ENCODE measurements at places on chromosomes 7 and 10. TPM values are rescaled to one million over a fixed set of nuclear protein-coding genes. Genes with fewer than 3 reads are reported as not detected.

- no peak for DNase-seq
Observed at GRCh38 chr7:31741852-31742251, 54.8 kb downstream of the PPP1R17 start.

The UTF1 gene
- total RNA-seq, result 140 TPM

DNA sequence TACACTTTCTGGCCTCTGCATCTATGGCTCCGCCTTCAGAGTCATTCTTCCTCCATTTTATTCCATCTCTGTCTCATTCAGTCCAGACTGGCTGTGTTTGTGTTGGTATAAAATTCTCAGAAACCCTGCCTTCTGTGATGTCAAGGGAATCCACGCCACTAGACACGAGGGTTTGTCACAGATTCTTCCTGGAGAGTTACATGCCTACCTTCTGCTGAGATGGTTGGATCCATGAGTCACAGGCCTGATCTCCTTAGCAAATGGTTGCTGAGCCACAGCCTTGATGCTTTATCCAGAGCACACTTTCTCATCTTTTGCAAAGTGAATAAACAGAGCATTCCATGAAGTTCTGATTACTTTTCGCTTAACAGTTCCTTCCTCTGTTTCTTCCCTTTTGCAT, 35.9 kb upstream of the TSPAN33 start:
- DNase-seq, result no peak

GRCh38 chr7:94512735-94513564, 3.3 kb downstream of the CASD1 start:
- DNase-seq, result no peak

GRCh38 chr10:102341038-102341688, 54.3 kb upstream of the NFKB2 start:
- DNase-seq, result no peak

The NUTM2A gene
- 0.48 TPM for total RNA-seq

DNA sequence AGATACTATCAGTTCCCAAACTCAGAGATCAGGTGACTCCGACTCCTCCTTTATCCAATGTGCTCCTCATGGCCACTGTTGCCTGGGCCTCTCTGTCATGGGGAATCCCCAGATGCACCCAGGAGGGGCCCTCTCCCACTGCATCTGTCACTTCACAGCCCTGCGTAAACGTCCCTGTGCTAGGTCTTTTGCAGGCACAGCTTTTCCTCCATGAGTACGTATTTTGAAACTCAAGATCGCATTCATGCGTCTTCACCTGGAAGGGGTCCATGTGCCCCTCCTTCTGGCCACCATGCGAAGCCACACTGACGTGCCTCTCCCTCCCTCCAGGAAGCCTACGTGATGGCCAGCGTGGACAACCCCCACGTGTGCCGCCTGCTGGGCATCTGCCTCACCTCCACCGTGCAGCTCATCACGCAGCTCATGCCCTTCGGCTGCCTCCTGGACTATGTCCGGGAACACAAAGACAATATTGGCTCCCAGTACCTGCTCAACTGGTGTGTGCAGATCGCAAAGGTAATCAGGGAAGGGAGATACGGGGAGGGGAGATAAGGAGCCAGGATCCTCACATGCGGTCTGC, 162.2 kb downstream of the EGFR start:
- DNase-seq, result no peak

All from WTC11 (cell line).